ENCODE measurements at places on chromosomes 4 and X.

DNA sequence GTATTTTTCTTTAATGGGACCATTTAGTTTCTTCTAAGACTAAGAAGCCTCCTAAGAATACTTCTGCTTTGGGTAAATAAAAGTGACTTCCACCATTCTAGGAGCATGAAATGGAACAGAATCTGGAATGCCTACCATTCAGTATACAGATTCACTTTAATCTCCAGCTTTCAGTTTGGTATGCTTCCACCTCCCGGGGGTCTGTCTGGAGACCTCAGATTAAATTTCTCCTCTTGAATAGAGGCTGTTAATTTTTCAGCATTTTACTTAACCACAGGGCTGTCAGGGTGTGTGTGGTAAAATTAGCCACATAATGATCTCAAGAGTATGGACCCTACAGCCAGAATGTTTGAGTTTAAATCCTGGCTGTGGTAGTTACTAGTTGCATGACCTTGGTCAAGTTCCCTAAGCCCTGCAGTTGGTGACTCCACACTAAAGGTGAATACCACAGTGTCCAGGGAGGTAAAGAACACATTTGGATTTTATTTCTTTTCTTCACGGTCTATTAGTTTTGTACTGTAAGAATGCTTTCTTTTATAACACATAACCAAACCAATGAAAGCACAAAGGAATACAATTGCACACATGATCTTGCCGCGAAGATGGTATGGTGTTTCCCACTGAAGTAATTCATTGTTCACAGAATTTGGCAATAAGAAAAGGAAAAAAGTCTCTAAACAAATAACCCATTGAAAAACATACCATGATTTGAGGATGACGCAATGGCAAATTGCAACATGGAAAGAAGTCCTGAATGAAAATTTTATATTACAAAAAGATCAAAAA is 37.3 kb upstream of the TRIM2 start:
- no peak for DNase-seq

- no peak for DNase-seq
Observed at GRCh38 chr4:74042681-74043080, 4.2 kb upstream of the CXCL3 start.

DNA sequence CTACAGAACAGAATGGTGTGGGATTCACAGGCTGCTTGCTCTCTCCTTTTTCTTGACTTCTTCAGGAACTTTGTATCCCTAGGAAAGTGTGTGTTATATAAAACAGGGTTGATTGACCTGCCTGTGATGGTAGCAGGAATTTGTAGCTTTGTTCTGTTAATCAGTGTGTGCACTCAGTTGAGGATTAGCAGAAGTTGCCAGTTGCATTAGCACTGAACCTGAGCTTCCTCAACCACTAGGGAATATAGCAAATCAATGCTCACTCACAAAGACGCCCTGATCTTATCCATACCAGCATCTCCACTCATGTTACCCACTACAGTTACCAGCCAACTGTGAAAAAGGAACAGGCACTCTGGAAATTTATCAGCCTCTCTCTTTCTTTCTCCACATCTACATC is 319.1 kb upstream of the EMCN start:
- no peak for DNase-seq

DNA sequence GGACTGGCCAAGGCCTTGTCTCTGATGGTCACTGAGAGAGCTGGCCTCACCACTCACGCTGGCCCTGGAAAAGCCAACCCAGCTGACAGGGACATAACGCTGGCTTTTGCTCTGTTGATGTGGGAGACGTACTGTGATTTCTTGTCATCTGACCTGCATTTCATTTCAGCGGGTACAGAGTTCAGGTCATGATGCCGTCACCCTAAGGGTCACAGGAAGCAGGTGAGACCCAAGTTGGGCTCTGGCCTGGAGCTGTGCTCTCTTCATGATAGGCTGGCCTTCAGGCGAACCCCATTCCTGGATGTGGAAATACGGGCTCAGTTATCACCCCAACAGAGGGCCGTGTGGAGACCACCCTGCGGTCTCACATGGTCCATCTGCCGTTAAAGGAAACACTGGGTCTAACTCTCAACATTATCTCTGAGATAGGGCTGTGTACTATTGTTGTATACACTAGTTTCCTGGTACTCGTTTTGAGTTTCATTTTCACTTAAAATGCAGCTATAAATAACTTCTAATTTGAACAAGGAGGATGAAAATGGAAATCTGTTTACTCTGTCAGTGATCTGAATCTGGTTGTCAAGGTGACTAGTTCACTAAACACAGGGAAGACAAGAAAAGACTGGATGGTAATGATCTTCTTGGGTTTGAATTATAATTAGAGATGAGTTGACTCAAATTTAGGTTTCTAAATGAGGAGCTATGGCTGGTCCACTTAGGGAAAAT is 89.1 kb downstream of the TBC1D9 start:
- no peak for DNase-seq

DNA sequence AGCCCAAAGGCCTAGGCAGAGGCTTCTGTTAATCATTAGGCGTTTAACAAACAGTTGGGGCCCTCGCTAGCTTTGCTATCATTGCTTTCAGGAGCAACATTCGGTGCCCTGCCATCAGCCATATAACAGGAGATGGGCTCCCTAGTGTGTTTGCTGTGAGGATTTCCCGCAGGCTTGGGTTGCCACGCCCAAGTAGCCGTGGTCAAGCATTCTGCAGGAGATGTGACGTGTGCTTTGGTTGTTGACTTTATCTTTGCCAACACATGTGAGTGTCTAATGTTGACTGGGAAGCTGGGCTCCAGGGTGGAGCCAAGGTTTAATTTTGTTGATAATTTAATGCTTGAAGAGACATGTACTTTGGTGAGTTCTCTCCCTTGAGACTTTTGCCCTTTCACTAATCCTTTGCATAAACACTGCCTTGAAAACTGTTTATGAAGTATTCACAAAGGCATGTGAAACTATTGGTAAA is 184.6 kb upstream of the KIT start:
- DNase-seq: no peak

DNA sequence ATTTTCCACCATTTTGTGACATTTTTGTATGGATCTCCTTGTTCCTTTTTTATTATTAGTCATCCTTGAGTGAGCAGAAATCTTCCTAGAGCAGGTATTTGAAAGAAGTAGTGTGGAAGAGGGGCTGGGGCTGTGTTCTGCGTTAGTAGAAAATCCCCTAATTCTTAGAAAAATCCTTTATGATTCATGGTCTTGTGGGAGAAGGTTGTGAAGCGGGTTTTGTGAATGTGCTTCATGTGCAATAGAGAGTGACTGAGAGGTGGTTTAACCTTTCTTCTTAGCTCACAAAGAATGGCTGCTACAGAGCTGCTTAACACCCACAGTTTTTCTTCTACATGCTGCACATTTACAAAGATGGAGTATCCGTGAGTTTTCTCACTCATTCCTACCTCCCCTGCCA is 220.5 kb downstream of the IDS start:
- no peak for DNase-seq

- no peak for DNase-seq
Observed at GRCh38 chrX:85303544-85303943, 59.8 kb downstream of the ZNF711 start.

- no peak for DNase-seq
Observed at GRCh38 chr4:6272863-6273660, 3.4 kb downstream of the WFS1 start.

- peak; percentile 55 for DNase-seq
Observed at GRCh38 chr4:159018062-159018629, 84.7 kb upstream of the RAPGEF2 start.

DNA sequence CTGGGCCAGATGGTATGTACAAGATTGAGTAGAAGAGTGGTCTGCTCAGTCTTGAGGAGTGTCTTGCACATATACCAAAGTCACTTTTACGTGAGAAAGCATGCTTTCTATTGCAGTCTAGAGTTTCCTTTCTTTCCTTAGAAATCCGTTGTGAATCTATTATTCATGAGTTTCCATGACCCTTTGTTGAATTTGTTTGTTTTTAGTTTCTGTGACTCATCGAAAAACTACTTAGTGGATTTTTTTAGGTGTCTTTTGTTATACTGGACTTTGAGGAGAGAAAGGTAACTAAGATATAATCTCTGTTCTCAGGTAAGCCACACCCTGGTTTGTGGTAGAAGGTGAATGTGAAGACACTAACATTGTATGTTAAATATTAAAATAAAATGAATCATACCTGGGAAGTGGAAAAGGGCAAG is 23.0 kb downstream of the GALNT7 start:
- DNase-seq: no peak

DNA sequence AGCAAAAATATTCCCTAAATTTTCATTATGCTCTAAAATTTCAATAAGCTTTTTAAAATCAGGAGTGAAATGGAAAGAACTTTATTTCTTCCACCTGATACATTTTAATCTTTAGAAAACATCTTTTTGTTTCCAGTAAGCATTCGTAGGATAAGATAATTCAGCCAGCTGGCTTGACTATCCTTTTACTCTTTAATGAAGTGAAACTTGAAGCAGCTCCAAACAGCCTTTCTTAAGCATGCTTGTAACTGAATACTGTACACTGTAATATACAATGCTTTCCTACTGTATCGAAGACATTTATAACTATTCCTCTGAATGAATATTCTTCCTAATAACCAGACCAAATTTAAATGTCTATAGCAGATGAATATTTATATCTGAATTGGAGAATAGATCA is 98.8 kb downstream of the KLHL4 start:
- no peak for DNase-seq
